Lung microvascular endothelial cell (primary cell): ENCODE measurements at places on chromosomes 7 and 10. TPM values are rescaled to one million over a fixed set of nuclear protein-coding genes. Genes with fewer than 3 reads are reported as not detected.

- DNase-seq, result no peak
Measured at GRCh38 chr10:77634939-77635338, 2.7 kb downstream of the KCNMA1 start.

DNA sequence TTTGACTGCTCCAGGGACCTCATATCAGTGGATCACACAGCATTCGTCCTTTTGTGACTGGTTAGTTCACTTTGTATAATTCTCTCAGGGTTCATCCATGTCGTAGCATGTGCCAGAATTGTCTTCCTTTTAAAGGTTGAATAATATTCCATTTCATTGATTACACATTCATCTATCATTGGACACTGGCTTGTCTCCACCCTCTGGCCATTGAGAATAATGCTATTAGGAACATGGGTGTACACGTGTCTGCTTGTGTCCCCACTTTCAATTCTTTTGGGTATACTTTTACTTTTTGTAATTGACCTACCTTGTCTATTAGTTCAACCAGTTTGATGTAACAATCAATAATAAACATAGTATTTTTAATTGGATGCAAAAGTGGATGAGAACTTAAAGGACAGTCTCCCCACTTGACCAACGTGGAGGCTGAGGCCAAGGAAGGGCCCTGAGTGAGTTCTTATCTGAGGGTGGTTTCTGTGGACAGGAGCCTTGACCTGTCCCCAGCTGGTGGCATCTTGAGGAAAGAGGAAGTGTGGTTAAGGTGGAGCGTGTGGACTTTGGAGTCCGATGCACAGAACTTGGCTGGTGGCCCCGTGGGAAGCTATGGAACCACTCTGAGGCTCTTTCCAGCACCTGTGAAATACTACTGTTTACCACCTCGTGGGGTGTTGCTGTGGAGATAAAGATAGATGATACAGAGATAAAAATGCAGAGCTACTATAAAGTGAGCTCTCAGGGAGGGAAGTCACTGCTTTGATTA is 16.6 kb downstream of the WDFY4 start:
- no peak for DNase-seq

DNA sequence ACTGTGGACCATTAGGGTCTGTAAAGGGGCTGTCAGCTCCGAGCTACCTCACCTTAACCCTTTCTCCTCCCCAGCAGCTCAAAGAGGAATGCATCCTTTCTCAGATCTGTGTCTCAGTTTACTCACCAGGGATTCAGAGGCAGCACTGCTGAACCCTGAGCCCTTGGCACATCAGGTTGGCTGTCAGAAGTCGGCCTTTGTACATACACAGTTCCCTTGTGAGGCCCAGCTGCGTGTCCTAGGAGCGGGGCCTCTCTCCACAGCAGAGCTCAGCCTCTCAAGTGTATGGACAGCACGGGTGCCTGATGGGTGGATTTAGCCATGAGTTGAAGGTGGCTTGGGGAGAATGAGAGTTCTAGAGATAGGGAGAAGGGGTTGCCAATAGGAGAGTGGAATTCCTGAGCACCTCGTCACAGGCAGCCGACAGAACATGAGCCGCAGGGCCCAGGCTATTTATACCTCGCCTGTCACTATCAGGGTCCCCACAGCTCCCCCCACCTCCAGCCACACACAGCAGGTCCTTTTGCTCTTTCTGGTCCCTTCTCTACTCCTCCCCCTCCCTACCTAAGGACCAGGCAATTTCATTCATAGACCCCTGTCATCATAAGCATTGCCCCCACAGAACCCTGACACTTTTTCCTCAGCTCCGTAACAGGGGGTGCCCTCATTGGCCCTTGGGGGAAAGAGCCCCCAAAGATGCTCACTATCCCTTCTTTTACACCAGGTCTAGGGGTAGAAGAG is 2.1 kb upstream of the FLNC start:
- peak; percentile 13 for DNase-seq

- no peak for DNase-seq
Measured at GRCh38 chr10:118028619-118029018, 18.1 kb downstream of the RAB11FIP2 start.

DNA sequence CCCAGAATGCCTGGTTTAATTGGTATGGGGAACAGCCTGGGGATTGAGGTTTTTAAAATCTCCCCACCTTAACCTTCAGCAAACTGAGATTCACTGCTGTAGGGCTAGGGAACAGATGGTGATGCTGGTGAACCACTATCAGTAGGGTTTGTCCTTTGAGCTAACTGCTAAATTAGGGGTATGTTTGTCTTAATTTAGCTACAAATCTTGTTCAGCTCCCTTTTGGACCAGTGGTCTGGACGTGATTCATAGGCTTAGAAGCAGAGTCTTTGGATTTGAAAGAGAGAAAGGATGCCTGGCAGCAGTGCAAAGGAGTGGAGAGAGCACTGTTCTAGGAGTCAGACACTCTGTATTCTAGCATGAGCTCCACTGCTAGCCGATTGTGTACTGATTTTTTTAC is 2.8 kb downstream of the HDAC9 start:
- DNase-seq, result no peak

DNA sequence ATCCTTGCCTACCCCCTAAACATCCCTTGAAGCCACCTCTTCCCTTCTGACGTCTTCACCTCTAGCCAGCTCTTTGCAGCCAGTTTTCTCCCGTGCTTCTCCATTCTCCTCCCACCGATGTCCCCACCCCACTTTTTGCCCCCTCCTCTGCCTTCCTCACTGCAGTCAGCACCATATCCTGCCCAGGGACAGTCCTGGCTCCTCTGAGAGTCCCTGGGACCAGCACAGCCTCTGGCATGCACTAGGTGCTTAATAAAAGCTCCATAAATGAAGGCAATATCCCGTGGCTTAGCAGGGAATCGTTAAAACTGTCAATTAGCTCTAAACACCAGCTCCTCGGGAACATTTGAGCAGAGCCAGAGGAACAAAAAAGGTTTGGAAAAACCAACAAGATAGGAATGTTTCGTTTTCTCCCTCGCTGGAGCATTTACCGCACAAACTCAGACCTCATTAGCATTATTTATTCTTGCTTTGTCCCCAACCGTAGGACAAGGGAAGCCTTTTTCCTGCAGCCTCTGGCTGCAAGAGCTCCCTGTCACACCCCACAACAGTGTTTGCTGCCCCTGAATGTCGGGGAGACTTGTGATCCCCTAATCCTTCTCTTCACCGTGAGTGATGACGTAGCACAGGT is 16.1 kb downstream of the MYL10 start:
- no peak for DNase-seq

- peak; percentile 73 for DNase-seq
Measured at GRCh38 chr10:99927721-99928280, 81.9 kb downstream of the DNMBP start.

GRCh38 chr7:26686448-26686981 is 177.9 kb downstream of the SKAP2 start:
- peak; percentile 88 for DNase-seq

DNA sequence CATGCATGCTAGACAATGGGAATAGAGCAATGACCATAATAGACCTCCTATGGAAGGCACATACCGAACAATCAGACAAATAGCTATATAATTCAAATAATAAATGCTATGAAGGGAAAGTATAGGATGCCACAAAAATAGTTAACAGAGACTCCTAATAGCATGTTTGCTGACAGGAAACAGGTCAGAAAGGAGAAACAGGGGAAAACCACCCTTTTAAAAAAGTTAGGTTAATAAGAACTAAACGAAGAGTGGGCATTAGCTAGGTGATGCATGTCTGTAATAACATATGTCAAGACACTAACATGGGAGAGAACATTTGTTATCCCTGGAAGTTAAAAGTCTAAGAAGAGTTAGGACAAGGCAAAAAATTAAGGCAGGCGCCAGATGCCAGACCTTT is 58.9 kb downstream of the ABI1 start:
- DNase-seq, result no peak

PARP12 gene
- 55.4 and 63.3 TPM in 2 replicates for total RNA-seq

PLCE1 gene
- 0.44 and 2.8 TPM in 2 replicates for total RNA-seq

NKX1-2 gene
- not detected in 2 replicates for total RNA-seq
